GM03348 (cell line): ENCODE measurements at places on chromosomes 5 and 9.

GRCh38 chr9:137034709-137035506 lies 3.0 kb upstream of the FUT7 start:
- DNase-seq = peak; percentile 90

DNA sequence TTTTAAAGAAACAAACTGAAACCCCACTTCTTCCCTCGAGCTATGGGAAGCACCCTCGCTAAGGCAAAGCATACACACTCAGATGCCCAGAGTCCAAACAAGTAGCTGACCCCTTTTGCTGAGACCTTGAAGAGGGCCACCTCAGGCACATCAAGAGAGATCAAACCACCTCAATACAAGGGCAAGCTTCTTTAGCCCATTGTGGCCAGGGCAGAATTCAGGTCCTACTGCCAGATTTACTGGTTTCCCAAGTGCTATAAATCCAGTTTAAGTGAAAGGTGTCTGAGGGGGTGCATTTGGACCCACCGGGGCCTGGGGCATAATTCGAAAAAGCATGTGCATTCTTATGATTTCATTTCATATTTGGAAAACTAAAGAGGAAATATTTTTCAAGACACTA lies 40.4 kb downstream of the NEURL1B start:
- no peak for DNase-seq

DNA sequence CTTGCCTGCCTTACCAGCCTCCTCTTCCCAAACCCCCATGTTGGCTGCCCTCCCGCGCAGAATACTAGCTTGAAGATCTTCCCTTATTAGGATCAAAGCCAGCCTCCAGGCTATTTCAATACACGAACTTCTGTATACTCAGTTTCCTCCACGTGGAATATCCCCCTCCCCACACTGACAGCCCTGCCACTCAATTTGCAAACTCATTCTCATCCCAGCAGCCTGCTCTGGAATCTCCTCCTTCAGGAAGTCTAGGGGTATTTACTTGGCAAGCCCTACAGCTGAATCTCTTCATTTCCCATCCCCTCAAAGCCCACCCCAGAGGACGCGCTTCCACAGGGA lies 157.0 kb upstream of the SMIM23 start:
- no peak for DNase-seq

GRCh38 chr5:66655395-66656324 lies 59.5 kb downstream of the MAST4 start:
- no peak for DNase-seq

DNA sequence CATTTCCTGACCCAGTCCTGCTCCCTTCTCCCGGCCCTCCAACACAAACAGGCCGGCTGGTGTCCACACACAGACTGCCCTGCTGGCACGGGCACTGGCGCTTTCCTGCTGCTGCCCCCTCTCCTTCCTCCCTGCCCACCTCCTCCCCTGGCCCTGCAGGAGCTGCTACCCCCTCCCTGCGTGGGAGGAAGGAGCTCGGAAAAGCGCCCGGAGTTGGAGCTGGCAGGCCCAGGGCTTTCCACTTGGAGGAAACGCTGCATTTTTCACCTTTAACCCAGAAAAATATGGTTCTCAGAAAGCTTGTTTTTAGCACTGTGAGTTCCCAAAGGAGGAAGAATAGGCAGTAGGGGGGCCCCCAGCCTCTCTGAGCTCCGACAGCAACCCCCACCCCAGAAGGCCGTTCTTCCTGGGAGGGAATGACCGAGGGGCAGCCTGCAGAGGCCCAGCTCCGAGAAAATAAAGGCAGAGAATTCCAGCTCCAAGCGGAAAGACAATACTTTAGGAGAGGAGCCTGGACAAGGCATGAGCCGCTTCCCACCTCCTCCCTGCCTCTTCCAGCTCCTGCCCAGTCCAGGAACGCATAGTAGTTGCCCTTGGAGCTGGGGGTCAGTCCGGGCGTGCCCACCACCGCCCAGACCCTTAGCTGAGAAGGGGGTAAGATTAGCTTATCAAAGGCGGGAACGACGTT lies 88.9 kb downstream of the LIFR start:
- DNase-seq = peak; percentile 66

- no peak for DNase-seq
These were observed 48.9 kb downstream of the PDE6A start for GRCh38 chr5:149895416-149896345.

DNA sequence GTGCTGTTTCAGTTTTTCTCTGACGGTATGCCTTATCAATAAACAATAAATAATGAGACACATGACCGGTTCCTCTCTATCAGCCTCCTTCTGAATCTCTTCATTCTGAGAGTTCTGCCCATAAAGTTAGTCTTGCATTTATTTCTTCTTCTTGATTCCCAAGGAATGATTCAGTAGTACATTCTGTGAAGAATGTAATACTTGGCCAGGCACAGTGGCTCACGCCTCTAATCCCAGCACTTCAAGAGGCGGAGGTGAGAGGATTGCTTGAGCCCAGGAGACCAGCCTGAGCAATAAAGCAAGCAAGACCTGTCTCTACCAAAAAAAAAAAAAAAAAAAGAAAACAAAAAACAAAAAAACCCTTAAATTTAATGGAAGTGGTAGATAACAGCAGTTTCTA lies 53.9 kb downstream of the PAM start:
- no peak for DNase-seq
